ENCODE measurements at places on chromosomes 7 and 10. TPM values are rescaled to one million over a fixed set of nuclear protein-coding genes. Genes with fewer than 3 reads are reported as not detected.

Gene TET1
- 0.56 TPM for total RNA-seq

DNA sequence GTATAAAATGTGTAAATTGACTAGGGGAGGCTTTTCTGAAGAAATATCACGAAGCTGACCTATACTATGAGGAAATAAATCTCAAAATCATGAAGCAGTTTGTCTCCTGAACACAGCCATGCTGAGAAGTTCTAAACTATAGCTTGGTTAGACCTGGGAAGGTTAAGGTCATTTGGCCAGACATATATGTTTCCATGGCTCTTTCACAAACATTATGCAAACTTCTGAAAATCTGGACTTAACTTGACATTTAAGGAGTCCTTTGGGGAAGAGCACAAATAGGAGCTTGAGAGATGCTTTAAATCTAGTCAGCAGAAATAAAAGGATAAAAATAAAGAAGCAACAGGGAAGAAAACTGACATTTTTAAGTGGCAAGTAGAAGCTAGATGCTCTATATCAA lies 115.9 kb upstream of the MEOX2 start:
- ATAC-seq, result no peak

Gene TLX1
- not detected for total RNA-seq

DNA sequence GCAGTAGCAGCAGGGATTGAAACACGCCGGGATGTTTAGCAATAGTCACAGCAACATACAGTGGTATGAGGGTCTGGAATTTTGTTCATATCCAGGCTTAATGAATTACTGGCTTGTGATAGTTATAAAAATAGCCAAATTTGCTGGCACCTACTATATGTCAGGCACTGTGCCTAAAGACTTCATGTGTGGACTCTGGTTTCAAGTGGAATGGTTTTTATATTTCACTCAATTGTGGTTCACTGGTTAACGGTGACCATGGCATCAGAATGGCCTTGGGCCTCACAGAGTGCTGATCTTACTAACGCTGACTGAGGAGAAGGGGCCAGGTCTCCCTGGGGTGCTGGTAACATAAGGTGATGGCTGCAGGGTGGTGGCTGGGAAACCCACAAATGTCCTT lies 55.7 kb downstream of the CELF2 start:
- ATAC-seq, result no peak

- no peak for ATAC-seq
Observed at GRCh38 chr7:27345997-27346396, 103.4 kb downstream of the EVX1 start.

Gene WNT2
- not detected for total RNA-seq

DNA sequence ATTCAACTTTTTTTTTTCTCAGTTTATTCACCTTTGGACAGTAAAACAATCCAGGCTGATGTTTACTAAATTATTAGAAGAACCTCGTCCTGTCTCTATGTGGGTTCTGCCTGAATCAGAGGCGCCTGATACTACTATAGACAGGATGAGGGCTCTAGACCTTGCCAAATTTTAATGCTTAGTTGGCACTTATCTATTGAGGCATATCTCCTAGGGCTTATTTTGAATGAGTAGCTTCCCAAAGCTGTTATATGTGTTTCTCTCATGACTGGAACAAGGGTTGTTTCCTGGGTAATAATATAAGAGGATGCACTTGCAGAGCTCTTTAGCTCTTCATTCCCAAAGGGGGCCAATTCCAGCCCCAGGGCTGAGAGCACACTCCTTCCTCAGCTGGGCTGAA lies 23.6 kb downstream of the HECW1 start:
- ATAC-seq, result no peak

GRCh38 chr10:50431791-50432190 lies 180.5 kb upstream of the ASAH2 start:
- no peak for ATAC-seq

GRCh38 chr10:25492680-25493079 lies 317.9 kb downstream of the GPR158 start:
- ATAC-seq, result no peak

DNA sequence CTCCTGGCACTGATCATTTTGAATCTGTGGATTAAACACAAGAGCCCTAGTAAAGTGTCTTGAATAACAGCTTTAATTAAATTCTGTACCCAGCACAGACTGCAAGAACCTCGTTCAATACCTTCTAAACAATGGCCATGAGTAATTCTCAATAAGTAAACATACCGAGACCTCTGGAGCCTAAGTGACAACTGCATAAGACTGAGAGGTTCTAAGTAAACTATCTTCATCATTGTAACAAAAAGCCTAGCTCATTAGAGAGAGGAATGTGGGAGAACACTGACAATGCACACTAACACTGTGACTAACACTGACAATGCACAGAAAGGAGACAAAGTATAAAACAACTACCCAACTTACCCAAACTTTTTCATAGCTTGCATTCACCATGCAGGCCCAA lies 117.4 kb downstream of the ELAPOR2 start:
- ATAC-seq, result peak; percentile 23

Gene STK31
- 0.16 TPM for total RNA-seq

GRCh38 chr10:106612381-106612780 lies 552.1 kb downstream of the SORCS1 start:
- ATAC-seq, result no peak

- no peak for ATAC-seq
Observed at GRCh38 chr7:39017369-39017915, 39.7 kb downstream of the POU6F2 start.

Gene BLNK
- total RNA-seq, result 51.3 TPM

DNA sequence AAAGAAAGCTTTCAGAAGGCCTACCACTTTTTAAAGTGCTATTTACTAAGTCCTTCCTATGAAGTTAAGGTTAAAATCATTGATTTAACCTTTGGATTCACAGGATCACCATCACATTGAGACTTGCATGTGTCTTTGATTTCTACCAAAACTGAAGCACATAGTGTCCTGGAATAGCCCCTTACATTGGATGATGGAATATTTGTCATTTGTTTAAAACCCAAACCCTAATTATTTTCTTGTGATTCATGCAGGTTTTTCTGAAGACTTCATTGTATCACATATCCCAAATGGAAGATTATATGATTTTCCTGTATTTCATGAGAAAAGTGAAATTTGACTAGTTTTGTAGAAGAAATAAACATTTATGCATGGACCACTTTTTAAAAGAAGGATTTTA lies 3.3 kb downstream of the SEMA3A start:
- ATAC-seq, result no peak

DNA sequence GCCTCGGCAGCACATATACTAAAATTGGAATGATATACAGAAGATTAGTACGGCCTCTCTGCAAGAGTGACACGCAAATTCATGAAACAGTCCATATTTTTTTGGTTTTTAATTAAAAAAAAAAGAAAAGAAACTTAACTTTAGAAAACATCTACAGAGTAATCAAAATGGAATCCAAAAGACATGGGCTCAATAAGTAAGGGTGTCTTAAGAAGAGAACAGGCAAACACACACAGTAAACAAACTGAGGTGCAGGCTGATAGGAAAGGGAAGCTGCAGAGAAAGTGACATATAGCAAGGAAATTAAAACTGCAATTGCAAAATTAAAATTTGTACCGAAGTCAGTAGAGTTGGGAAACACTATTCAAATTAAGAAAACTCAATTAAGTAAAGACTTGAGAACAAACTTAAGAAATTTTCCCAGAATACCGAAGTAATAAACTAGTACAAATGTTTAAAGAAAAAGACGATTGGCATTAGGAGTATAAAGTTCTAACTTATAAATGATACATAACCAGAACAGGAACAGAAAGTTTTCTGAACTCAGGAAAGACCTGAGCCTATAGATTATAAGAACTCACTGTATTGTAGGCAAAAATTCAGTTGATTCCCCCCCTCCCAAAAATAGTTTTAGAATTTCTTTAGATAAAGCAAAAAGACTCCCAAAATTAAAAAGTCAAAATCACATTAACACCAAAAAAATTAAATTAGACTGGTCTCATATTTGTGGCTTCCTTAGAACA lies 16.3 kb downstream of the MTPN start:
- ATAC-seq, result no peak

DNA sequence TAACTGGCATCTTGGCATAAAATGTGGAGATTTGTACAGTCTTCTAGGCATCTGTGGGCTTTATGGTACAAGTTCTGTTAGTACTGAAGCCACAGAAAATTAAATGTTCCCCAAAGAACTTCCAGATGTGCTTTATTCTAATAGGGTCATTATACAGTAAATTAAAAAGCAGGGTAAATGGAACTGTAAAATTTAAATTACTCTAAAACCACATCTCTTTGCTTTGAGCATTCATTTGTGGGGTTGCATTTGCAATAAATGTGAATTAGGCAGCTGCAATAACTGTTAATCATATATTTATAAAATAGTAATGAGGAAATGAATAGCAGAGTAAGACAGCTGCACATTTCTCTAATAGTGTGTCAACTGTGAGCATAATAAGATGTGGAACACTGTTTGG lies 151.5 kb downstream of the BUB3 start:
- no peak for ATAC-seq

Gene NDUFB2
- total RNA-seq, result 181 TPM

- no peak for ATAC-seq
Observed at GRCh38 chr10:26389533-26389932, 48.6 kb upstream of the APBB1IP start.

Gene AFAP1L2
- 22.8 TPM for total RNA-seq

DNA sequence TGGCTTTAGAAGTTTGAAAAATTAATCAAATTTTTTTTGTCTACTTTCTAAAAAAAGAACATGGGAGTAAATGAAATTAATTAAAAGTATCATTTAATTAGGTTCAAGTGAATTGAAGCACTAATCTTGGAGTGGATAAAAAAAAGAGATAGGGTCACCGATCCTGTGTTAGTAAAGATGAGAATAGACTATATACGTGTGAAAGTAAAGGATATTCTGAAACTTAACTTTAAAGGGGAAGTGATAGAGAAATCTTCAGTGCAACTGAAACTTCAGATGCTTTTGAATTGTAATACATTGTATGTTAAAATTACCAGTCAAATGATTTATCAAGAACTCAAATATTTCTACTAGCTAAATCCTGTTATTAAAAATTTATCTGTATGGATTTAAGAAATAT lies 4.8 kb downstream of the NHLRC2 start:
- ATAC-seq, result no peak

Gene TRIM50
- total RNA-seq, result not detected

- no peak for ATAC-seq
Observed at GRCh38 chr7:118436663-118437062, 212.2 kb downstream of the ANKRD7 start.

Gene AVPI1
- total RNA-seq, result 6.8 TPM

DNA sequence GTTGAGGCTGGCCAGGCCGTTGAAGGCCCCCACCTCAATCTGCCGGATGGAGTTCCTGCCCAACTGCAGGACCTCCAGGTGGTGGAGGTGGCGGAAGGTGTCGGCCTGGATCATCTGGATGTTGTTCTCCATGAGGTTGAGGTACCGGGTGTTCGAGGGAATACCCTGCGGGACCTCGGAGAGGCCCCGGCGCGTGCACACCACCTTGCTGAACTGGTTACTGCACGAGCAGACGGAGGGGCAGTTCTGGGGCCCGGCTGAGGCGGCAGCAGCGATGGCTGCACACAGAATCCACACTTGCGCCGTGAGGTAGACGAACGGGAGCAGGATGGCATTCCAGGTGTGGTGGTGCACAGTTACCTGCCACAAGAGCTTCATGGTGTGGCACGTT lies 979 bp downstream of the LRRC4 start:
- no peak for ATAC-seq

DNA sequence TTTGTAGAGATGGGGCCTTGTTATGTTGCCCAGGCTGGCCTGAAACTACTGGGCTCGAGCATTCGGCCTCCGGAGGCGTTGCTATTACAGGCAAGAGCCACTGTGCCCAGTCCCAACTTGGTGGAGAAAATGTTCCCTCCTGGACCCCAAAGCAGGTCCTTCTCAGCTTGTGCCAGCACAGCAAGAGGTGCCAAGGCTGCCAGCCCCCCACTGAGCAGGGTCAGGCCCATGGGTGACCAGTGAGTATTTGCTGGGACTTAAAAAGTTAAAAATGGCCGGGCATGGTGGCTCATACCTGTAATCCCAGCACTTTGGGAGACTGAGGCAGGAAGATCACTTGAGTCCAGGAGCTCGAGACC lies 4.6 kb downstream of the MAFK start:
- ATAC-seq, result no peak

Gene RABGEF1
- 26.9 TPM for total RNA-seq

- ATAC-seq, result no peak
Observed at GRCh38 chr7:7897949-7898515, 70.6 kb upstream of the GLCCI1 start.

Gene ZCWPW1
- 1.4 TPM for total RNA-seq

DNA sequence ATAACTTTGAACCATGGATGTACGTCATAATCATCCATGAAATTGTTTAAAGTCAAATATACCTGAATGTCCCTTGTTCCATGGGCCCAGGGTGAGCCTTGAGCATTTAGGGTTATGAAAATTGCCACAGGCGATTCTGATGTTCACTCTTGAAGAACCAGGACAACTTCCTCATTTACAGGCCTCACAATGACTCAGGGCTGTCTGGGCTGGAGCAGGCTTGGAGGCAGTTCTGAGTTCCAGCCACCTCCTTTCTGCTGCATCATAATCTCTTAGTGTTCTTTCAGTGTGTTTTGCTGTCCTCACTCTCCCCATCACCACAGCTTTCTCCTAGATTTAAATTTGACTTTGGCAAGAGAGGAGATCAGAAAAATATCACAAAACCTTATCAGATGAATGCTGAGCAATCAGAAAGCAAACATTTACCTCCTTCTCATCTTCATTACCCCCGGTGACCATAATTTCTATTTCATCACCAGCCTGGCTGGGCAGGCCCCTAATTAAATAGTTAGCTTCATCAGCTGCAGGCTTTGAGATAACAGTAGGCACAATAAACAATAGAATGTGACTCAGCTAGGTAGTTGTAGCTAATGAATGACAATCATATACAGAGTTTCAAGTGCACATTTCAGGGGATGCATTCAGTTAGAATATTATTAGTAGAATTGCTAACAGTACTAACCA lies 571.0 kb downstream of the SH2D4B start:
- no peak for ATAC-seq

- ATAC-seq, result peak; percentile 48
Observed at GRCh38 chr10:73744664-73744975, 448 bp downstream of the SEC24C start.

DNA sequence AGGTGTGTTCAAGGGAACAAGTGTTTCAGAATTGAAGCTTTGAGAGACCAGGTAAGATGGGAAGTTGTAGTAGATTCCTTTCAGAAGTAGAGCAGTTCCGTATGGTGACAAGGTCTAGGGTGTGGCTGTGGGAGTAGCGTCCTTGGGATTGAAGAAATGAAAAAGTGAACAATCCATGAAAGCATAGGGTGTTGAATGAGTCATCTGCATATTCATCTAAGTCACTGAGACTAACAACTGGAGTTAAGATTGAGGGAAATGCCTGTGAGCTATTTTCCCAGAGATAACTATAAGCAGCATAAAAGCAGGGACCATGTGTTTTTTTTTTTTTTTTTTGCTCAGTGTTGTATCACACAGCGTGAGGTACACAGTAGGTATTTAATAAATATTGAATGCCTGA lies 134.8 kb downstream of the PHTF2 start:
- ATAC-seq, result peak; percentile 91

DNA sequence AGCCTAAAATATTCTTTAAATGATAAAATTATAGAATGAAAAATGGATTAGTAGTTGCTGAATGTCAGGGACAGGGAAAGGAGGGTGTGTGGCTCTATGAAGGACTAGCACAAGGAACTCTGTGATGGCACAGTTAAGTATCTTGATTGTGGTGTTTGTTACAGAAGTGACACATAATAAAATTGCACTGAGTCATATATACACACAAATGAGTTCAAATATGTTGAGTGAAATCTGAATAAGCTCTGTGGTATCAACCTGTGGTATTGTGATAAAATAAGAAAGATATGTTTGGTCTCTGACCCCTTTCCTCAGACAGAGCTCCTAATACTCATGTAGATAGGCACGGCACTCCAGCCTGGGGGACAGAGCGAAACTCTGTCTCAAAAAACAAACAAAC lies 181.5 kb upstream of the TRIM24 start:
- no peak for ATAC-seq

Gene AOC1
- total RNA-seq, result 6.3 TPM

All from esophagus mucosa (tissue), 1 donor.